ENCODE measurements at places on chromosomes 1 and 21.
A peak's percentile ranks its signal among the peaks of the same experiment; 100 is the strongest.

GRCh38 chr1:208326033-208326432 lies 81.8 kb upstream of the PLXNA2 start:
- DNase-seq = no peak

GRCh38 chr1:175146529-175147213 lies 45.9 kb downstream of the KIAA0040 start:
- peak; percentile 17 for DNase-seq

GRCh38 chr1:28640766-28641165 lies 2.1 kb downstream of the TAF12 start:
- DNase-seq = no peak

DNA sequence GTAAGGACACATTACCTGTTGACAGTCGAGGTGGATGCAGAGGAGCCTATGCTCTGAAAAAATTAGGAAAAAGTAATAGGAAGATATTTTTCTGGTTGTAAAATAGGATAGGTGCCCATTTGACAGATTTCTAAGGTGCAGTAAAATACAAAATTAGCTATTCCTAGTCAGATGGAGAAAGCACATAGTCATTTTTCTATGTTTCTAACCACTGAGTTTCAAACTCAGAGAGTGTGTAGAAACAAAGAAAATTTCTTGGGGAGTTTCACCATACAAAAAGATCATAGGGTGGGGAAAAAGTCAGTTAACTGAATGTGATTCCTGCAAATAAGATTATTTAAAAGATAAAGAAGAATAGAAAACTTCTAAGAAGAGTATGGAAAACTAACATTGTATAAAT lies 666.9 kb downstream of the KCNT2 start:
- DNase-seq = no peak

GRCh38 chr1:53574621-53575020 lies 115.4 kb downstream of the DMRTB1 start:
- no peak for DNase-seq

- peak; percentile 98 for DNase-seq
These were observed 300.0 kb upstream of the VAMP3 start for GRCh38 chr1:7470904-7471638.

GRCh38 chr1:63861052-63861691 lies 87.4 kb downstream of the ROR1 start:
- no peak for DNase-seq

GRCh38 chr1:8228253-8228652 lies 89.7 kb upstream of the SLC45A1 start:
- DNase-seq = no peak

- DNase-seq = peak; percentile 56
These were observed 4.4 kb downstream of the DVL1 start for GRCh38 chr1:1344655-1345361.

- DNase-seq = no peak
These were observed at the start of gene KIAA0319L for GRCh38 chr1:35557118-35557610. Gene KIAA0319L (minus strand): TSS chr1:35557403. CDS start chr1:35554491, 2,912 bp downstream.

GRCh38 chr1:26221094-26221493 lies 12.9 kb upstream of the CEP85 start:
- DNase-seq = no peak

All from foreskin fibroblast (primary cell).